ENCODE measurements at places on chromosomes 4 and X.

GRCh38 chrX:123175366-123176122, 8.5 kb upstream of the GRIA3 start:
- H3K4me1 ChIP-seq = no peaks in the 10 kb centered on the region
- no peak for DNase-seq
- no peak overlapping the region for H3K27ac ChIP-seq

DNA sequence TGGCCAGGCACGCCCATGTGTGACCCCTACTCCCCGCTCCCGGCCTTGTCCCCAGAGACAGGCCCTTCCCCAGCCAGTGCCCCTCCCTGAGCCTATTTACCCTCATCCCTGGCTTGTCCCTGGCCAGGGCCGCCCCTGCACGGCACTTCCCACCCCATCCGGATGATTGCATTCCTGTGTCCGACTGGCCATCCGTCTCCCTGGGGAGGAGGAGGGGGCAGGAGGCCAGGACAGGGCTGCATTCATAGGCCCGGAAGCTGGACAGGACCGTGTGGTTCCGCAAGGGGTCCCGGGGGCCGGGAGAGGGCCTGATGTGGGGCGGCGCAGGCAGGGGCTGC, 22.8 kb downstream of the CTBP1 start:
- no peaks in the 10 kb centered on the region for H3K27me3 ChIP-seq
- no peaks in the 10 kb centered on the region for H3K4me1 ChIP-seq
- H3K4me3 ChIP-seq = no peak overlapping the region

DNA sequence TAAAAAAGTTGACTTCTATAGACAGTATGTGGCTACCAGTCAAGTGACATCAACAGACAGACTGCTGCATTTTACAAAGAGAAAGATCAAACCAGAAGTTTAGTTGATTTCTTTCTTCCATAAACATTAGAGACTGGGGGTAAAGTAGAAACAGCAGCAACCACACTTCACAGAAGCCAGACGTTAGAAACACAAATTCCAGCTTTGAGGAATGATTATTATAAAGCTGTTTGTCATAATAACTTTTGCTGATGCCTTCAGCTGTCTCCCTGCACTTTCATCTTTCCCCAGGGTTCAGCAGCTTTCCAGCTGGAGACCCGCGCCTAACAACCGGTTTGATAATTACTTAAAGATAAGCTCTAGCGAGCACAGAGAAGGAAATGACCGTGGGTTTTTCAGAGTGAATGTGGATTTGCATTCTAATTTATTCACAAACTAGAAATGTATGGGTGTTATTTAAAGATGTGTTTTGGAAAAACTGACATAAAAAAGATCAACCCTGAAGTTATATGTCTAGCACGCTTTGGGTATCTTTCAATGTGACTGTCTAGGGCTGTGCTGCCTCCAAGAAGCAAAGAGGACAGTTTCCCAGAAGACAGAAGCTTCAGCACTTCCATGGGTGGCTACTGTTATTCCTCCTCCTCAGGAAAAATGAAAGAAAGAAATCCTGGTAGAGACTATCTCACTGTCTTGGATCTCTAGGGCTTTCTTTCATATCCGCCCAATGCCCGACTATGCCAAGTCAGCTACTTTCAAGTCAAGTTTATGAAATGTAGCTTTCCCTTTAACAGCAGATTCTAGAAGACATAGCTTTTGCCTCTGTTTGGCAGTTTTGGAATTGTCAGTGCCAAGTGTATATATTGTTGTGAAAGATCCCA, 15.0 kb upstream of the ENAM start:
- no peaks in the 10 kb centered on the region for H3K36me3 ChIP-seq
- H3K4me1 ChIP-seq = no peaks in the 10 kb centered on the region
- no peak overlapping the region for H3K4me3 ChIP-seq

DNA sequence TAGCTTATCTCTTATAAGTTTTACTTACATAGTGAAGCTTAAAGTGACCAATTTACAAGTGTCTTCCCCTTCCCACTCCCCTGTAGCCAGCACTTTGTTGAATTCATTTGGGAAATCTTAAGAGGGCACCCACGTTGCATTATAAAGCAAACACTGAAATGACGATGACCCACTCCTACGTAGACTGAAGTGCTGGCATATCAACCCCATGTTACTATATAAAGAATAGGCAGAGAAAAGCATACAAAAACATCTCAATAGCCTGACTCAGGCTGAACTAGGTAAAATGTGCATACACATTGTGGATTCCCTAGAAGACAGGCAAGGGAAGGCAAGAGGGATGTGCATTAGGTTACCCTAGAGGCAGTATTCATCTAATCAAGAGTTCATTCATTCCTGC, 313.4 kb downstream of the TENM3 start:
- no peak overlapping the region for H3K27ac ChIP-seq
- H3K27me3 ChIP-seq = no peaks in the 10 kb centered on the region
- H3K4me1 ChIP-seq = no peaks in the 10 kb centered on the region
- H3K4me3 ChIP-seq = no peak overlapping the region
- no peak for DNase-seq

- H3K4me1 ChIP-seq = no peaks in the 10 kb centered on the region
- DNase-seq = no peak
- H3K36me3 ChIP-seq = no peaks in the 10 kb centered on the region
- H3K4me3 ChIP-seq = no peak overlapping the region
- no peak overlapping the region for H3K27ac ChIP-seq
- H3K27me3 ChIP-seq = no peaks in the 10 kb centered on the region
Observed at GRCh38 chrX:143781103-143781502, 60.6 kb upstream of the SPANXN2 start.

DNA sequence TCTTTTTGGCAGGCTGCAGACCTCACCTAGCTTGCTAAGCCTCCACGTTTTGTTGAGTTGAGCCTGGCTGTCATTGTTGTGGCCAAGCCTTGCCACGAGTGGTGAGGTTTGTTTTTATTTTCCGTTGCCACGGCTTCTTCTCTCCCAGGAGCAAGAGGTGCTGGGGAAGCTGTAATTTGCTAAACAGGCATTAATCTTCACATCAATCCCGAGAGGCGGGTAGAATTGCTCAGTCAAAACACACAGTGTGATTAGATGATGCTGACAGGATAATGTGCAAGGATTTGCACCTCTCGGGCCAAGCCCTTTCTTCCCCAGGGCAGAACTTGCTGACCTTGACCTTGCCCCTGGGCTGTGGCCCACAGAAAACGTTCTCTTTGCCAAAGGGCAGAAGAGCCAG, 72.2 kb upstream of the ATP6AP2 start:
- no peaks in the 10 kb centered on the region for H3K4me1 ChIP-seq
- no peak overlapping the region for H3K27ac ChIP-seq
- H3K36me3 ChIP-seq = no peaks in the 10 kb centered on the region

- no peaks in the 10 kb centered on the region for H3K36me3 ChIP-seq
- H3K4me3 ChIP-seq = no peak overlapping the region
- H3K27me3 ChIP-seq = no peaks in the 10 kb centered on the region
- no peaks in the 10 kb centered on the region for H3K4me1 ChIP-seq
Observed at GRCh38 chr4:85740431-85740861, 265.5 kb downstream of the ARHGAP24 start.

GRCh38 chr4:105057370-105058105, 89.1 kb upstream of the TET2 start:
- no peaks in the 10 kb centered on the region for H3K36me3 ChIP-seq
- no peak overlapping the region for H3K4me3 ChIP-seq
- peaks cover 8% of the 10 kb centered on the region for H3K4me1 ChIP-seq
- no peaks in the 10 kb centered on the region for H3K27me3 ChIP-seq

- no peak for DNase-seq
- H3K27me3 ChIP-seq = no peaks in the 10 kb centered on the region
- H3K4me1 ChIP-seq = no peaks in the 10 kb centered on the region
- H3K36me3 ChIP-seq = no peaks in the 10 kb centered on the region
Observed at GRCh38 chr4:145320294-145320693, 139.9 kb upstream of the OTUD4 start.

GRCh38 chr4:41158274-41158673, 56.1 kb downstream of the APBB2 start:
- H3K36me3 ChIP-seq = no peaks in the 10 kb centered on the region
- DNase-seq = no peak
- H3K4me1 ChIP-seq = no peaks in the 10 kb centered on the region
- H3K4me3 ChIP-seq = no peak overlapping the region

DNA sequence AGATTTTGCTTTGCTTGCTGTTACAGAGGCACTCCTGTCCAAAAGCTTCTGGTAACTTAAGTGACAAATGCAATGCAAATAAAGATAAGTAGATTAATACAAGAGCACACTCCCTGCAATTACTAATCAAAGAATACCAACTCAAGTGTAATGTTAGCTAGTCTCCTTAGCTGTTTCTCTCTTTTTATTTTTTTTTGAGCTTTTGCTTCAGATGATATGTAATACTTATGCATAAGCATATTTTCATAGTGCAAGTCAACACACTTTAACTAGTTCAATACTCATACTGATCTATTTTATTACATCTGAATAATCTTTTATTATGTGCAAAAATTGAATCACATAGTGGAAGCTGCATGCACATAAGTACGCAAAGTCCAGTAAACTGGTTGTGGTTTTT, 2.7 kb downstream of the SLC7A11 start:
- peak overlapping the region; percentile 39 for H3K27ac ChIP-seq
- H3K27me3 ChIP-seq = no peaks in the 10 kb centered on the region
- H3K4me1 ChIP-seq = peaks cover 7% of the 10 kb centered on the region

DNA sequence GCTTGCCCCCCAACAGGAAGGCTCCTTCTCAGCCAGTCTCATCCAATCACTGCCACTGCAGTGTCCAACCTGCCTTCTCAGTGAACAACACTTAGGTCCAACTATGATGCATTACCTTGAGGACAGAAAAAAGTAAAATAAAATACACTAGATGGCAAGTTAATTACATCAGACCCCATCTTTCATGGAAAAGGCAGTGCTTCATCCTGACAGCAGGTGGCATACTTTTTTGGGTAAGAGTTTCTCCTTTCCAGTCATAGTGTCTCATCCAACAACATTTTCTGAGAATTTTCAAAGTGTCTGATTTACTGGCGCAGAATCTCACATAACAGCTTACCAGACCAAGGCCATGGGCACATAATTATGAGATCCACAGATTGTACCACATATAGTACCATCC, 1742.8 kb downstream of the PCDH7 start:
- no peak overlapping the region for H3K27ac ChIP-seq
- no peaks in the 10 kb centered on the region for H3K27me3 ChIP-seq
- H3K4me1 ChIP-seq = no peaks in the 10 kb centered on the region
- no peak overlapping the region for H3K4me3 ChIP-seq

- DNase-seq = no peak
- no peak overlapping the region for H3K27ac ChIP-seq
- no peak overlapping the region for H3K4me3 ChIP-seq
- H3K36me3 ChIP-seq = no peaks in the 10 kb centered on the region
- no peaks in the 10 kb centered on the region for H3K27me3 ChIP-seq
- no peaks in the 10 kb centered on the region for H3K4me1 ChIP-seq
Observed at GRCh38 chr4:156885374-156885773, 86.2 kb downstream of the PDGFC start.

- no peak for DNase-seq
- H3K27ac ChIP-seq = no peak overlapping the region
- no peak overlapping the region for H3K4me3 ChIP-seq
- no peaks in the 10 kb centered on the region for H3K36me3 ChIP-seq
Observed at GRCh38 chrX:69948276-69948797, 101.4 kb downstream of the AWAT2 start.

GRCh38 chr4:54571293-54572151, 86.2 kb upstream of the KIT start:
- no peak overlapping the region for H3K4me3 ChIP-seq
- peak overlapping the region; percentile 55 for H3K27ac ChIP-seq
- no peak for DNase-seq
- H3K4me1 ChIP-seq = no peaks in the 10 kb centered on the region
- H3K36me3 ChIP-seq = no peaks in the 10 kb centered on the region

GRCh38 chr4:25103418-25103817, 56.8 kb downstream of the SEPSECS start:
- DNase-seq = no peak
- no peak overlapping the region for H3K4me3 ChIP-seq
- H3K27me3 ChIP-seq = no peaks in the 10 kb centered on the region
- no peaks in the 10 kb centered on the region for H3K4me1 ChIP-seq
- H3K36me3 ChIP-seq = no peaks in the 10 kb centered on the region

DNA sequence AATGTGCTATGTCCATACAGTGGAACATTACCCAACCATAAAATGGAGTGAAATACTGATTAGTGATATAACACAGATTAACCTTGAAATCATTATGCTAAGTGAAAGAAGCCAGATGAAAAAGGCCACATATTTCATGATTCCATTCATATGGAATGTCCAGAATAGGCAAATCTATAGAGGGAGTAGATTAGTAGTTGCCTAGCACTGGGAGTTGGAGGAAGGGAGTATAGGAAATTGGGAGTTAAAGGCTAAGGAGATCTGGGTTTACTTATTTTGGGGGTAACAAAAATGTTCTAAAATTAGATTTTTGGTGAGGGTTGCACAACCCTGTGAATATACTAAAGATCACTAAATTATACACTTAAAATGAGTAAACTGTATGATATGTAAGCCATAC, 26.8 kb downstream of the ENOX2 start:
- H3K27me3 ChIP-seq = no peaks in the 10 kb centered on the region
- no peak overlapping the region for H3K4me3 ChIP-seq
- no peak overlapping the region for H3K27ac ChIP-seq

- H3K36me3 ChIP-seq = no peaks in the 10 kb centered on the region
- no peak for DNase-seq
- H3K27ac ChIP-seq = no peak overlapping the region
- H3K4me3 ChIP-seq = no peak overlapping the region
Observed at GRCh38 chr4:88138561-88138960, 19.9 kb downstream of the ABCG2 start.

DNA sequence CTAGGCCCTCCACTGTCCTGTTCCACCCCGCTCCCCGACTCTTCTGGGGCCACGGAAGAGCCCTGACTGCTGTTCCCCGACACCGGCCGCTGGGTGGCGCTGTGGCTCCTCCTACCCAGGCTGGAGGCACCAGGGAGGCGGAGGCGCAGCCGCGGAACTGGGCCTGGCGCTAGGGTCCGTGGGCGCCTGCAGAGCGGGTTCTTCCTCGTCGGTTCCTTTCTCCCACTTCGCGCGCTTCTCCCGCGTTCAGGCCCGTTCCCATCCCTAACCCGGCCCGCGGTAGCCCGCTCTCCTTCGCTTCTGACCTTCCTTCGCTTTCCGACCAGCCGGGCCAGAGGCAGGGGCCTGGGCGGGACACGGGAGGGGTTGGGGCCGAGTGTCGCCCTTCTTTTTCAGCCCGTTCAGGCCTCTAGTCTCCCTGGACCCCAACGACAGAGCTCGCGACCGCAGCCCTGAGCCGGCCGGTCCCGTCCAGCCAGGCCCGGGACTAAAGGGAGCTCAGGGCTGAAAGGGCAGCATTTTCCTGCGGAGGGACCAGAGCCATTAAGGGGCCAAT, 34.3 kb downstream of the NALF2 start:
- H3K27ac ChIP-seq = no peak overlapping the region
- no peak overlapping the region for H3K4me3 ChIP-seq
- H3K4me1 ChIP-seq = peaks cover 4% of the 10 kb centered on the region
- no peaks in the 10 kb centered on the region for H3K36me3 ChIP-seq
- no peaks in the 10 kb centered on the region for H3K27me3 ChIP-seq

GRCh38 chr4:188143731-188144130, 4.5 kb downstream of the TRIML1 start:
- DNase-seq = no peak
- no peak overlapping the region for H3K27ac ChIP-seq
- H3K4me1 ChIP-seq = no peaks in the 10 kb centered on the region
- H3K27me3 ChIP-seq = no peaks in the 10 kb centered on the region

- no peaks in the 10 kb centered on the region for H3K36me3 ChIP-seq
- H3K27ac ChIP-seq = no peak overlapping the region
- no peaks in the 10 kb centered on the region for H3K27me3 ChIP-seq
- no peak overlapping the region for H3K4me3 ChIP-seq
Observed at GRCh38 chr4:99712099-99712498, 54.5 kb upstream of the C4orf54 start.
